Activated CD8-positive, alpha-beta memory T cell treated with anti-CD3 and anti-CD28 coated beads, Interleukin-2, amount 10 ng/mL, durations not matched to agents 7 days and 5 days (primary cell): ENCODE measurements at places on chromosomes 11 and 22. TPM values are rescaled to one million over a fixed set of nuclear protein-coding genes. Genes with fewer than 3 reads are reported as not detected.
A peak's percentile ranks its signal among the peaks of the same experiment; 100 is the strongest.

NPAT gene
- total RNA-seq: 30.2 TPM

MMP27 gene
- total RNA-seq: not detected

MYEOV gene
- total RNA-seq: not detected

SGSM1 gene
- 0.09 TPM for total RNA-seq

APOL5 gene
- total RNA-seq: not detected

KRTAP5-1 gene
- not detected for total RNA-seq

MMP13 gene
- not detected for total RNA-seq

CARD18 gene
- total RNA-seq: not detected

RASL10A gene
- 0.63 TPM for total RNA-seq

MS4A6E gene
- total RNA-seq: not detected

FGF4 gene
- total RNA-seq: not detected

GRCh38 chr11:106917973-106918372, 100.3 kb downstream of the GUCY1A2 start:
- no peak overlapping the region for H3K27ac ChIP-seq
- H3K4me3 ChIP-seq: no peak overlapping the region
- no peaks in the 10 kb centered on the region for H3K4me1 ChIP-seq
- no peak for DNase-seq
- no peaks in the 10 kb centered on the region for H3K36me3 ChIP-seq

DNA sequence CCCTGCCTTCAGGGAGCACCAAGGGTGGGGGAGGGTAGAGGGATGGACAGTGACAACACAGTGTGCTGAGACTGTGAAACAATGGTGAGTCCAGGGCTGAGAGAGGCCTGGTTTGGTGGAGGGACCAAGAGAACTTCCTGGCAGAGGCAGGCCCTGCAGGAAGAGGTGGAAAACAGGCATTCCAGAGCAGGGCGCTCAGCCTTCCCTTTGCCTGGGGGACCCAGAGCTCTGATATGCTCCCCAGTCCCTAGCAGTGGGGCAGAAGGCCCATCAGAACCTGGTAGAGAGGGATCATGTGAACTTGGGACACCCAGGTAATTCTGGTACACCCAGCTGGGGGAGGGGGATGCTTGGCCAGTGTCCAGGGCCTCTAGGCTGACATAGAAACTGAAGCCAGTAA, 17.2 kb upstream of the UVRAG start:
- H3K4me1 ChIP-seq: peaks cover 12% of the 10 kb centered on the region
- no peaks in the 10 kb centered on the region for H3K27me3 ChIP-seq
- H3K4me3 ChIP-seq: no peak overlapping the region
- H3K36me3 ChIP-seq: no peaks in the 10 kb centered on the region
- H3K27ac ChIP-seq: no peak overlapping the region

DNA sequence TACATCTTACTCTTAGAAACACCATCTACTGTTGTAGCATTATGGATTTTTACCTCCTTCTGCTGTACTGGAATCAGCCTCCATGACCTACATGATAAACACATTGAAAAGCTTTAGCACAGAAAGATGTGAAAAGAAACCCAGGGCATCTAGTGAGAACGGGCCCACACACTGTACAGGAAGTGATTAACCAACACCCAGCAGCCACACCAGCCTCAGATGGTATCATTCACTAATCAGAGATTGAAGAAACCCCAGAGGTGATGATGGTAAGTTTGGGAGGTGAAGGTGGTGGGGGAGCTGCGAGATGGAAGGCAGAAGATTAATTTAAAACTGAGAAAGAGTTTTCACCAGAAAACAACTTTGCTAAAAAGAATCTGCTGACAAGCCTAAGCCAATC, 46.1 kb downstream of the RASSF10 start:
- no peak overlapping the region for H3K27ac ChIP-seq
- H3K4me3 ChIP-seq: no peak overlapping the region
- H3K4me1 ChIP-seq: peaks cover 6% of the 10 kb centered on the region
- H3K27me3 ChIP-seq: peaks cover 46% of the 10 kb centered on the region
- H3K36me3 ChIP-seq: no peaks in the 10 kb centered on the region
- DNase-seq: peak; percentile 56

DNA sequence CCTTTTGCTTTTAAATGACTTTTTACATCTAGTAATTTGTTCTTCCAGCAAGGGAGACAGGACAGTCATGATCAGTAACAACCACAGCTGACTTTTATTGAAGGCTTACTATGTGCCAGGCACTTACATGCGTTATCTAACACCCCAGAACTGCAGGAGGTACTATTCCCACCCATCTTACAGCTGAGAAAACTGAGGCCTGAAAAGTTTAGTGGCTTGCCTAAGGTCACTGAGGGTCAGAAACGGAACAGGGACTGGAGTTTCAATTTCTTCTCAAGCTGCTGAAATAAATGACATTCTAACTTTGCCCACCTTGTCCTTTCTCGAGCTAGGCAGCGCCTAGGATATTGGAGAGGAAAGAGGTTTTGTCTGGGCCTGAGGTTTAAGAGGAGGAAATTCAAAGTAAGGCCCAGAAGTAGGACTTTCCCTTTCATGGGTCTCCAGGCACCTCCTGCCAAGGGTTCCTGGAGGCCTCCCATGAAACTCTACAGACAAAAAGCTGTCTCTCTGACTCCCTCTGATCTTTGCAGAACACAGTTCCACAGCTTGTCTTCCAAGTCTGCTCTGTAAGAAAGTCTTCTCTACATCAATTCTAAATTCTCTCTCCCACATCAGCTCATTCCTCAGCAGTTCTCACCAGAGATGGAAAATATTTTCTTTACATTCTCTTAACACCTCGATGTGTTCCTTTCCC, 102.2 kb downstream of the NAT10 start:
- no peaks in the 10 kb centered on the region for H3K36me3 ChIP-seq
- DNase-seq: no peak
- no peak overlapping the region for H3K4me3 ChIP-seq
- peaks cover under 1% of the 10 kb centered on the region for H3K27me3 ChIP-seq
- H3K27ac ChIP-seq: no peak overlapping the region
- peaks cover 32% of the 10 kb centered on the region for H3K4me1 ChIP-seq

DNA sequence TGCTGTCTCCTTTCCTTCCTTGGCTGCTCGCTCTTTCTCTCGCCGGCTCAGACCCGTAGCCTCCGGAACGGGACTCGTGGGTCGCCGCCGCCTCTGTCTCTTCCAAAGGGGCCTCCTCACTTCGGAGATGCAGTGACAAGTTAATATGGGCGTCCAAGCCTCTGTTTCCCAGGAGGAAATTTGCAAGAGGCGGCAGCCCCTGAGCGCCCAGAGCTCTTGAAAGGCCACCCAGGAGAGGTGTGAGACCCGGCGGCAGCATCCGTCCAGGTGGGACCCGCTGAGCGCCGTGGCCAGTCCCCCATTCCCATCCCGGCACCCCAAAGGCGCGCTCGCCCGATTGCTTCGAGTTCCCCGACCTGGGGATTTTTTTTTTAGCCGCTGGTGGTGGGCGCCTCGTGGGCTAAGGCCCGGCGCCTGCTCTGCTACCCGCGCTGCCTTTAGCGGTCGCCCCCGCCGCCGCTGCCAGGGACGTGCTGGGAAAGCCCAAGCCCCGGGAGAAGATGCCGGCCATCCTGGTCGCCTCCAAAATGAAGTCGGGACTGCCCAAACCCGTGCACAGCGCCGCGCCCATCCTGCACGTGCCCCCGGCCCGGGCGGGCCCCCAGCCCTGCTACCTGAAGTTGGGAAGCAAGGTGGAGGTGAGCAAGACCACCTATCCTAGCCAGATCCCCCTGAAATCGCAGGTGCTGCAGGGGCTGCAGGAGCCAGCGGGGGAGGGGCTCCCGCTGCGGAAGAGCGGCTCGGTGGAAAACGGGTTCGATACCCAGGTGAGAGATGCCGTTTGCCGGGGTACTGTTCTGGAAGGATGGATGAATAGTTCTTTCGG, 772 bp downstream of the NAV2 start:
- H3K36me3 ChIP-seq: no peaks in the 10 kb centered on the region
- H3K4me1 ChIP-seq: peaks cover 23% of the 10 kb centered on the region
- no peak for DNase-seq
- peak overlapping the region; percentile 69 for H3K4me3 ChIP-seq
- peaks cover 56% of the 10 kb centered on the region for H3K27me3 ChIP-seq

DNA sequence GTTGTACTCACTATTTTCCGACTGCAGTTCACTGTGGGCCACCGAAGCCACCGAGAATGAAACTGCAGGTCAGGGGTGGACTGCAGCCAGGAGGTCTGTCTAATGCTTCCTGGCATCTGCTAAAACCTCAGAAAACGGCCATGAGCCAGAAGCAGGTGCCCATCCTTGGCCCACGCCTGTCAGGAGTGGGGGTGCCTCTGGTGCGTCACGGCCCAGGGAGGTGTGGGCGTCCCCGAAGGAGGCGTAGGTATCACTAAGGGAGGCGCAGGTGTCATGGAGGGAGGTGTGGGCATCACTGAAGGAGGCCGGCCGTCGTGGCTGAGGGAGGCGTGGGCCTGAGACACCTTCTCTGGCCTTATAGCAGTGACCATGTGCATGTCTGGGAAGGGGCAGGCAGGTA, 456.2 kb downstream of the TBC1D22A start:
- no peak overlapping the region for H3K27ac ChIP-seq
- no peaks in the 10 kb centered on the region for H3K27me3 ChIP-seq

DNA sequence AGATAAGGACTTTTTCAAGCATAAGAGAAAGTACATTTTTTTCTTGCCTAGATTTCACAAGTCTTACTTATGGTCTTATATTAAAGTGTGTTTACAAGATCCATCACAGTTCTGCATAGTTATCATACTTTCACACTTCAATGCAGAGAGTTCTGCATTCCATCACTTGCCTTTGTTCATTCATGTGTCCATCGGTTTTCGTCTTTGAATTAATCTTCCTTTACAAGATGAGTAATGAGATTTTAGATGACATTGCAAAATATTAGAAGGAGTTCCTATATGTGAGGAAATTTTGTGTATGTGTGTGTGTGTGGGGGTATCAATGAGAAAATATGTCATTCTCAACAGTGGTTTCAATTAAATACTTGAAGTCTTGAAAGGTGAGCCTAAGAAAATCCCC, 98.1 kb upstream of the GUCY1A2 start:
- H3K27ac ChIP-seq: no peak overlapping the region
- no peaks in the 10 kb centered on the region for H3K27me3 ChIP-seq
- no peaks in the 10 kb centered on the region for H3K36me3 ChIP-seq
- no peak for DNase-seq
- H3K4me3 ChIP-seq: no peak overlapping the region

DNA sequence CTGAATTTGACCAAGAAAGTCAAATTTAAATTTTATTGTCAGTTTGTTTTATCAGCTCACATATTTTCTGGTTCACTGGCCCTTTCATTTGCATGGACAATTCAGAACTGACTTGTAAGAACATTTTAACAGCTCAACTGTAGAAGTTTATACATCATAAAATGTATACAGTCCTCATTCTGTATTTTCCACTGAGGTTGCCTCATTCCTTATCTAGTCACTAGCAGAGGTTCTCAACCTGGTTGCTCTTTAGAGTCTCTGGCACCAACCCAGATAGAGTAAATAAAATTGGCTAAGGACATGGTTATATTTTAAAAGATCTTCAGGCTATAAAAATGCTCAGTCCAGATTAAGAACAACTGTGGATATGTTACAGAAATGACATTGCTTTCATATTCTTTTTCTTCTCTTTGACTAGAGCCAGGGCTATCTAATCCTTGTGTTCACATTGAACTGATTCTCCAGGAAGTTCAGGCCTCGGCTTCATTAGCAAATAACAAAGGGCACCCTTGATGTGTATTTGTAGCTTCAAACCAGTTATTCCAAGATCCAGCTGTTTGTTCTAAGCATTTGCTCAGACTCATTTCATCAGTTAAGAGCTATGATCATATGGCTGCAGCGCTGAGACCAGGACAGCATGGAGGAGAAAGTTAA, 782.5 kb downstream of the ETS1 start:
- no peak overlapping the region for H3K4me3 ChIP-seq
- no peak overlapping the region for H3K27ac ChIP-seq
- no peak for DNase-seq
- H3K27me3 ChIP-seq: peaks cover 5% of the 10 kb centered on the region

- no peak for DNase-seq
- H3K4me3 ChIP-seq: no peak overlapping the region
- H3K4me1 ChIP-seq: no peaks in the 10 kb centered on the region
- H3K27me3 ChIP-seq: peaks cover 49% of the 10 kb centered on the region
- H3K36me3 ChIP-seq: no peaks in the 10 kb centered on the region
Measured at GRCh38 chr11:77502346-77502905, 28.5 kb upstream of the PAK1 start.

- peak; percentile 34 for DNase-seq
- no peaks in the 10 kb centered on the region for H3K27me3 ChIP-seq
- H3K27ac ChIP-seq: no peak overlapping the region
- no peaks in the 10 kb centered on the region for H3K4me1 ChIP-seq
- no peaks in the 10 kb centered on the region for H3K36me3 ChIP-seq
Measured at GRCh38 chr22:48748860-48749554, 1078.7 kb downstream of the BRD1 start.

- peaks cover 25% of the 10 kb centered on the region for H3K36me3 ChIP-seq
- H3K27me3 ChIP-seq: no peaks in the 10 kb centered on the region
- DNase-seq: no peak
- H3K4me3 ChIP-seq: no peak overlapping the region
- H3K4me1 ChIP-seq: peaks cover 2% of the 10 kb centered on the region
Measured at GRCh38 chr11:67197606-67198005, 68.7 kb upstream of the GRK2 start.

GRCh38 chr11:44979543-44980399, 29.1 kb upstream of the TP53I11 start:
- no peak overlapping the region for H3K4me3 ChIP-seq
- DNase-seq: no peak
- peaks cover 24% of the 10 kb centered on the region for H3K4me1 ChIP-seq
- H3K27me3 ChIP-seq: no peaks in the 10 kb centered on the region

DNA sequence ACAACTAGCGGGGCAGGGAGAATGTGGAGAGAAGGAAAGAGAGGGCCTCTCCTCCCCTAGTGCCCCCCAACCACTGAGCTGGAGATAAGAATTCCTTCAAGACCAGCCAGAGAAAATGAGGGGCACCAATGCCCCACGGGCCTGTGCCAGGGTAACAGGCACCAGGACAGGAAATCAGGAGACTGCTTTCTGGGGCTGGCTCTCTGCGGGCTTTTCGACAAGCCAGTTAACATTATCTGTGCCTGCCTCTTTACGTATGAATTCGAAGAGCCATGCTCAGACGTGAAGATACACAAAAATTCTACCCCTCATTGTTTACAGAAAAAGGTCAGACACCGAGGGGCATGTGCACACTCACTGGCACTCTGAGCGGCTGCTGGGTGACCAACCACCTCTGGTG, 52.1 kb downstream of the MYH9 start:
- peak; percentile 47 for DNase-seq
- H3K27ac ChIP-seq: peak overlapping the region; percentile 99
- peak overlapping the region; percentile 77 for H3K4me3 ChIP-seq
- peaks cover 72% of the 10 kb centered on the region for H3K36me3 ChIP-seq
- H3K27me3 ChIP-seq: no peaks in the 10 kb centered on the region

GRCh38 chr22:46063846-46064227, 86.5 kb upstream of the PPARA start:
- no peak overlapping the region for H3K27ac ChIP-seq
- H3K4me3 ChIP-seq: no peak overlapping the region
- H3K27me3 ChIP-seq: peaks cover 14% of the 10 kb centered on the region
- peaks cover 8% of the 10 kb centered on the region for H3K4me1 ChIP-seq
- DNase-seq: no peak

DNA sequence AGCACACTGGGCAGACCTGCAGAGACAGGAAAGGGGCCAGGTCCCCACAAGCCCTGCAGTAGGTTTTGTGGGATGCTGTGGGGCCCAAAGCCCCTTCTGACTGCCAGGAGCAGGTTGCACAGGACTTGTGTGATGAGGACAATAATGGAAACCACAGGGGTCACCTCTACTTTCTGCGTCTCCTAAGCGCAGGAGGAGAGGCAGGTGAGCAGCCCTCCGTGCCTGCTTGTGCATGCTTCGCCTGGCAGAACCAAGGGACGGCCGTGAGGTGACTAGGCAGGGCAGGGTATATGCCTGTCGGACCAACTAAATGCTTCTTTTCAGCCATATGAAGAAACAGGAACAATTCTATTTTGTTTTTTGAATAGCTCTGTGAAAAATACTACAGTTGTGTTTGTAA, 77.9 kb upstream of the PITPNB start:
- H3K27me3 ChIP-seq: no peaks in the 10 kb centered on the region
- H3K27ac ChIP-seq: no peak overlapping the region
- H3K4me1 ChIP-seq: no peaks in the 10 kb centered on the region
- DNase-seq: no peak
